Hindlimb muscle (tissue), 1 donor: ENCODE measurements at places on chromosomes 16 and 17.

DNA sequence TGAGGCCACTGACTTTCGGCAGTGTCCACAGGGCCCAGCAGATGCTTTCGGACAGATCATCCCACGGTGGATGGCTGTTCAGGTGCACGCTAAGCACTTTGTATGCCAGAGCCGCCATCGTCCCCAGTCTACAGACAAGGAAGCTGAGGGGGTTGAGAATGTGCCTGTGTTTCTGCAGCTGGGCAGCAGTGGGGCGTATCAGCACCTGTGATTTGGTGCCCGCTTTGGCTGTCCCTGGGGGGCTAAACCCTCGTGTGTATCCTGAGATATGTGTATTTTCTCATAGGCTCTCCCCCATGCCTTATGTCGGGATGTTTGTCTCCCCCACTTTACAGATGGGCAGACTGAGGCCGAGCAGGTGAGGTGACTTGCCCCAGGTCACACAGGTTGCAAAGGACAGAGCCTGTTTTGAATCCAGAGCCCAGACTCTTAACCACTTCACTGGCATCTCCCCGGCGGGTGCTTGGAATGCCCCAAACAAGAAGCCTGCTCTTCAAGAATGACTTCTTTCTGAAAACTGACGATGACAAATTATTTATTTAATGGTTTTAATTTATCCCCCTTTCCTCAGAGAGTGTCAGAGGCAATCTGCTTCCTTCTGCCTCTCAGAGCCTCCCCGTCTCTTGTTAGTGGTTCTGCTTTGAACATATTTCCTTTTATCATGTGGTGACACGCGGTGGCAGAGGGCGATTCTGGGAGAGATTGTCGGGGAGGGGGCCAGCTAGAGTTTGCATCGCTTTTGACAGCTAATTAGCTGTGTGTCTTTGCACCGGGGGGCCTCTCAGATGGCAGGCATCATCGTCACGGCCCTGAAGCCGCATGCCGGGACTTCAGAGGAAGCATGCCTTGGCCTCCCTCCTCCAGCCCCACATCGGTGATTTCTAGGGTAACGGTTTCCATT is 149.6 kb upstream of the CIBAR2 start:
- DNase-seq: no peak

GRCh38 chr17:70447588-70447987 is 278.3 kb downstream of the KCNJ2 start:
- no peak for DNase-seq

DNA sequence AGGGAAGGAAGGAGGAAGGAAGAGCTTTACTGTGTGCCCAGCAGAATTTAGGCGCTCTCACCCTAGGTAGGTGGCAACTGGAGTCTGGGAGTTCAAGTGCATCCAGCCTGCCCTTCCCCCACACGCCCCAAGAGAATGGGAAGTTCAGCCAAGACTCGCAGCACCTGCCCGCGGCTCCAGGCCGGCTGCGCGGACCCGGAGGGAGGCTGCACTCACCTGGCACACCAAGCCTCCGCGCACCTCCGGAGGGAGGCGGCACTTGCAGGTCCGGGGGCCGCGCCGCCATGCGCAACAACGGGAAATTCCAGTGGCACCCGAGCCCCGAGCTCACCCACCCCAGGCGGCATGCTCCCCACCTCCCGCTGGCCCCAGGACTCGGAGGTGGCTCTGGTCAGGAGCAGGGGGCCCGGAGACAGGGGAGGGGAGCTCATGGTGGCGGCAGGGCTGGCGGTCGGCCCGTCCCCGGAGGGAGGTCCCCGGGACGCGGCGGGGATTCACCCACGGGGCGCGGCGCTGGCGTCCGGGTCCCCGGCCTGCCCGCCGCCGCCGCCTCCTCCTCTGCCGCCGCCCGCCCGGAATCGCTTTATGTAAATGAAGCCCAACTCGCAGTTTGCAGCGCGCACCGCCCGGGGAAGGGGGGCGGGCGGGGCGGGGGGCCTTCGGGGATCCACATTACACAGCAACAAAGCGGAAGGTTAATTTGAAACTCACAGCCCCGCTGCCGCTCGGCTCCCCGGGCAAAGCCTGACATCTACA is at the start of gene ZFHX3:
ZFHX3 (minus strand) TSS at position 593 of the 756 bp plus-strand sequence. CDS start 87,983 bp downstream, outside the sequence.
- no peak for DNase-seq

GRCh38 chr16:74723256-74723655 is 22.6 kb upstream of the MLKL start:
- DNase-seq: no peak

- no peak for DNase-seq
Measured at GRCh38 chr16:3060339-3061127, 4.9 kb upstream of the IL32 start.

GRCh38 chr17:2547176-2547575 is 35.5 kb upstream of the METTL16 start:
- no peak for DNase-seq
